ENCODE measurements at places on chromosomes 5 and 9.

GRCh38 chr9:70420441-70421271 is 6.2 kb upstream of the KLF9 start:
- DNase-seq = no peak

- DNase-seq = no peak
Observed at GRCh38 chr5:81506900-81507588, 113.1 kb upstream of the ACOT12 start.

- DNase-seq = no peak
Observed at GRCh38 chr9:110455860-110456259, 118.2 kb upstream of the TXNDC8 start.

- DNase-seq = no peak
Observed at GRCh38 chr9:137480686-137481683, 21.9 kb upstream of the NSMF start.

DNA sequence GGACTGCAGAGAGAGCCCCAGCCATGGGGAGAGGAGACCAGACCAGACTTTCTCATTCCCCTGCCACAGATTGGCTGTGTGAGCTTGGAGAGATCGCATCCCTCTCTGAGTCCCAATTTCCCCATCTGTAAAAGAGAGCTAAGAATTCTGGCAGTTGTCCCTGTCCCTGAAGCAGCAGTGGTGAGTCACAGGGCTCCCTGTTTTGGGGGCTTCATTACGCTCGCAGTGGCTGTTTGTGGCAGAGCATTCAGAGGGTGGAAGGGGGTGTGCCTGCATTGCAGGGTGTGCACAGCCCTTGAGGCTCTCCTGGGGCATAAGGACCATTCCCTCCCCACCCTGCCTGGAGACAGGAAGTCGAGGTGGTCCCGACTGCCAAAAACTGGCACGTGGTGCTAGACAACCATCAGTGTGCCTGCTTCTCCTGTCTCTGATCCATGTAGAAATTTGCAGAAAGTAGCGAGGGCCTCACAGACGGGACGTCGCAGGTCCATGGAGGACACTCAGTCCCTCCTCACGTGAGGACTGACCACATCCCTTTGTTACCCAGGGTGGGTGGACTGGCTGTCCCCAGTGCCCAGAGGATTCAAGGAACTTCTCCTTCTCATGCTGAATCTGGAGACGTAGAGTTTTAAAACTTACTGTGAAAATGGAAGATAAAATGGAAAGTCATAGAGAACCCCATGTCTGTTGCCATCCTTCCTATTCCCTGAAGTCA is 35.3 kb downstream of the HRH2 start:
- DNase-seq = no peak

- no peak for DNase-seq
Observed at GRCh38 chr5:111224561-111225345, 569 bp downstream of the CAMK4 start.

- DNase-seq = no peak
Observed at GRCh38 chr5:149063017-149063687, at the start of gene SH3TC2. SH3TC2 (minus strand) TSS chr5:149063062; CDS start chr5:149063022, 40 bp downstream.

DNA sequence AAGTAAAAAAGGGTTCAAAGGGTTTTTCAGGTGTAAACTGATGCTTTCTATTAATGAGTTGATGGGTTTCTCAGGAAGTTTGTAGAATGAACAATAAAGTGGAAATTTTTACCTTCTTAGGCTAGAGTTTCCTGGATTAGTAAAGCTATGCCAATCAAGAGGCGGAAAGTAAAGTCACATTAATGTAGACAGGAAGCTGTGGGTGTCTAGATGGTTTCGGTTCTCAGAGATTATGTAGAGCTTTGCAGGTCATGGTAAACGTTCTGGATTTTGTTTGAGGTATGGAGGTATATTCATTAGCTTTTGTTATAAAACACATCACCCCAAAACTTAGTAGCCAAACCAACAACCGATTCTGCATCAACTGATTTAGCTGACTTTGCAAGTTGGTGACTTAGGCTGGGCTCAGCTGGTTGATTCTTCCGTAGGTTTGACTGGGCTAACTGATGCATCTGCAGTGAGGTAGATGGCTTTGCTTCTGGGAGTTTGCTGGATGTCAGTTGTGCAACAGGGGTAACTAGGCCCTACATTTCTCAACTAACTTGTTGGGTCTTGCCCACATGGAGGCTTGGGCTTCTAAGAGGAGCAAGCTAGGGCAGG is 273.8 kb downstream of the MSX2 start:
- DNase-seq = no peak

- no peak for DNase-seq
Observed at GRCh38 chr9:35482071-35482470, 7.8 kb upstream of the RUSC2 start.

- DNase-seq = no peak
Observed at GRCh38 chr5:139658501-139658927, 10.4 kb downstream of the CXXC5 start.

DNA sequence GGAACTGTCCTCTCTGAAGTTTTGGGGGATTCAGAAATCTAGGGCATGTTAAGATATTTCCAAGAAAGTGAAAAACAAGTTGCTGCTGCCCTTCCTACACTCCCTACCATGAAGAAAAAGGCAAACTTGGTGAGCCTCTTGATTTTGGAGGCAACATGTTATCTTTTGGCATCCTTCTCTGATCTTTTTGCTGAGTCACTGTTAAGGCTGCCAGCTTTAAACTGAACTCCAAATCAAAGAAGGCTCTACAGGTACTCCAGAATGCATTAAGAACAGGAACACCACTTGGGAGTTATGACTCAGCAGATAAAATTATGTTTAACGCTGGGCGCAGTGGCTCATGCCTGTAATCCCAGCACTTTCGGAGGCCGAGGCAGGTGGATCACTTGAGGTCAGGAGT is 24.0 kb downstream of the PCDHB15 start:
- DNase-seq = no peak

All from stimulated activated CD8-positive, alpha-beta memory T cell treated with anti-CD3 and anti-CD28 coated beads, Interleukin-4, amount 100 ng/mL, for 1 hour (primary cell).